Omental fat pad (tissue), 4 donors: ENCODE measurements at places on chromosomes 11 and 22.

DNA sequence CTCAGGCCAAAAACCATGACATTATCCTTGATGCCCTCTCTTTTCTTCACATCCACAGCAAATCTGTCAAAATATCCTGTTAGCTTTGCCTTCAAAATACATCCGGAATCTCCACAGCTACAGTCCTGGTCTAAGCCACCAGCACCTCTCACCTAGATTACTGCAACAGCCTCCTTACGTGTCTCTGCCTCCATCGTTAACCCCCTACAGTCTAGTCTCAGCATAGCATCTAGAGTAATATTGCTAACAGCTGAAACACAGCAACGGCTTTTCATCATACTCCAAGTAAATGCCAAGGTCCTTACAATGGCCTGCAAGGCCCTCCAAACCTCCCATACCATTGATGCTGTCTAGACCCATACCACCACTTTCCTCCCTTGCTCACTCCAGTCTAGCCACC lies 4.4 kb downstream of the TSG101 start:
- DNase-seq = no peak

GRCh38 chr11:70205049-70205725 lies 2.1 kb downstream of the FADD start:
- DNase-seq = no peak

DNA sequence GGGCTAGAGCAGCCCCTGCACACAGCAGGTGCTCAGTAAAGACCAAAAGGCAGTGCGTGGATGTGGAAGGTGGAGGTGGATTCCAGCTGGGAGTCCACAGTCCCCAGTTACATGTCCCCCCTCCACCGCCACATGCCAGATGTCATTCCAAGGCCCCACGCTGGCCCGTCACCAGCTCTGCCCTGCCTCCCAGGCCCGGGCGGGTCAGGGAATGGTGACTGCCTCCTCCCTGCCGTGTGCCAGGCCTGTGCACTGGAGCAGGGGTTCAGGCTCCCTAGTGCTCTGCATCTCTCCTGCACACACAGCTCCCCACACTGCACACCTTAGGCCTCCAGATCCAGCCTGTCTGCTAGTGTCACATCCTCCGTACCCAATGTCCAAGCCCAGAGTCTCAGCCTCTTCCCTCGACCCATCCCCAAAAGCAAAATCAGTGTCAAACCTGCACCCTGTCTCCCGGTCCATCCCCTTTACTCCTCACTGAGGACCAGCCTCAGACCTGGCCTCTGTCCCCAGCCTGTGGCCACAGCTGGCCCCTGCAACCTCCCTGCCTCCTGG lies 40.2 kb upstream of the PRODH start:
- DNase-seq = no peak

- no peak for DNase-seq
Measured at GRCh38 chr11:6438979-6439571, 1.7 kb downstream of the HPX start.

DNA sequence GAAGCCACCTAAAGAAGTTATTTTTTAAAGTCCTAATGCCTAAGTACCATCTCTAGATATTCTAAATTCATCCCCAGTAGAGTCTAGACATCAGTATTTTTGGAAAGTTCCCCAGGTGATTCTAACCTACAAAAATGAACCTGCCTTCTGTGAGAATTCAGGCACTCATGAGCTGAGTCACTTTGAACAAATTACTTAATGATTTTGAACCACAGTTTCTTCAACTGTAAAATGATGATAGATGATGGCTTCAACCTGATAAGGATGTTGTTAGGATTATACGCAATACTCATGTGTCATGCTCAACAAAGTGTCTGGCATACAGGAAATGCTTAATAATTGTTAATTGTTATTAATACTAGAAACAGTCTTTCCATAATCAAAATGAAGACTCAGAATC lies 82.8 kb upstream of the OR5AK2 start:
- DNase-seq = no peak

GRCh38 chr11:94560834-94561233 lies 6.3 kb upstream of the PIWIL4 start:
- no peak for DNase-seq

GRCh38 chr22:19962246-19962908 lies 20.8 kb upstream of the TXNRD2 start:
- no peak for DNase-seq

DNA sequence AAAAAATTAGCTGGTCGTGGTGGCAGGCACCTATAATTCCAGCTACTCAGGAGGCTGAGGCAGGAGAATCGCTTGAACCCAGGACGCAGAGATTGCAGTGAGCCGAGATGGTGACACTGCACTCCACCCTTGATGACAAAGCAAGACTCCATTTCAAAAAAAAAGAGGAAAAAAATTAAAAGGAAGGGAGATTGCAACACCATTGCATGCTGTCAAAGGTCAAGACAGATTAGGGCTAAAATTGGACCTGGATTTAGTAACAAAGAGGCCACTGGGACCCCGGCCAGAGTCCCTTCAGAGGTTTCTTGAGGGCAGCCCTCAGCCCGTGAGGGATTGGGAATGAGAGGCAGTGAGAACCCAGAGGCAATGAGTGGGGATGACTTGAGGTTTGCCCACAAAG lies 8.2 kb upstream of the MAFF start:
- no peak for DNase-seq

DNA sequence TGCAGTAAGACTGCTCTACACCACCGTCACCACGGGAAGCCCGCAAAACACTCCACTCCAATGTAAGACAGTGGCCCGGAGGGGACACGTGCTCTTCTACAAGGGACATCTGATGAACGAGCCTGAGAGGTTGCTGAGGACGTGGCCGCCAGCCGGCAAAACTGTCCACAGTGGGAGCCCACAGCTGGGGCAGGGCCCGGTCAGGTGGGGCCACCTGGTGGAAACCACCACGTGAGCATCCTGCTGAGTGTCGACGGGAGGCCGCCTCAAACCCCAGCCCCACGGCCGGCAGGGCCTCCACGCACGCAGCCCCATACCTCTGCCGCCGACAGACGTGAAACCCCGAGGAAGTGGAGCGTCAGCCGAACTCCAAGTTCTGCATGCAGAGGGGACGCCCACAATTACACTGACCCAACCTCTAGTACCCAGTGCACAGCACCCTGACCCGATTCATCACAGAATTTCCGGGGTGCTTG lies 42.6 kb downstream of the BRD1 start:
- DNase-seq = no peak

GRCh38 chr11:37451903-37452302 lies 853.9 kb upstream of the RAG2 start:
- DNase-seq = no peak
